NCI-H748 treated with DMSO at 0.1 percent for 48 hours (cell line): ENCODE measurements at places on chromosomes 5 and 9.

DNA sequence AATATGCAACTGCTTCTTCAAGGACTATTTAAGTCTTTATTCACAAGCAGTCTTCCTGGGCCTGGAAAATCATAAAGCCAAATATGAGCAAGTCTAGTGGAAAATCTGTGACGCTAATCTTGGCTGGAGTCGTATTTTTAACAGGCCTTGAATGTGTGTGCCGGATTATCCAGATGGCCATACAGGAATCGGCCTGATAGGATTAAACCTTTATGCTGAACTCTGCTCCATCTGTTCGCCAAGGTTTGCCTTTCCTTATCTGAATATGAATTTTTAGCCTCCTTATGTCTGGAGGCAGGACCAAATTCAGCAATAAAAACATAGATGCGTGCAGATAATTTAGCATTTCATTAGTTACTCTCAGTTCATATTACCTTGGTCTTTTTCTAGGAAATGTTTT lies 294.5 kb downstream of the EBF1 start:
- DNase-seq, result no peak

DNA sequence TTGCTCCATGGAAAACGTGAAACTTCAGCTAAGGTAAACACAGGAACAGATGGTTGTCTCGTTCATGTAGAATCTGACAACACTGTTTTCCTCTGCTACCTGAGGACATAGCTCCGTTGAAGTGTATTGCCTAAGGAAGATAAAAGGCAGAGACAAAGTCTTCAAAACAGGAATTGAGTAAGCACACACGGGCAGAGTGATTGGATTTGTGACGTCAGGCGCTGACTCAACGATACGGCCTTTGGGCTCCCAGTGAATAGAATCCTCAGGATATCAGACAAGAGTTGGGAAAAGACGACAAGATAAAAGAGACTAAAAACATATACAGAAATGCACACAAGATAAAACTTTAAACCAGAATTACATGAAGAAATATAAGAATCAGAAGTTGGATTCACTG lies 787.1 kb upstream of the CTNND2 start:
- no peak for DNase-seq

DNA sequence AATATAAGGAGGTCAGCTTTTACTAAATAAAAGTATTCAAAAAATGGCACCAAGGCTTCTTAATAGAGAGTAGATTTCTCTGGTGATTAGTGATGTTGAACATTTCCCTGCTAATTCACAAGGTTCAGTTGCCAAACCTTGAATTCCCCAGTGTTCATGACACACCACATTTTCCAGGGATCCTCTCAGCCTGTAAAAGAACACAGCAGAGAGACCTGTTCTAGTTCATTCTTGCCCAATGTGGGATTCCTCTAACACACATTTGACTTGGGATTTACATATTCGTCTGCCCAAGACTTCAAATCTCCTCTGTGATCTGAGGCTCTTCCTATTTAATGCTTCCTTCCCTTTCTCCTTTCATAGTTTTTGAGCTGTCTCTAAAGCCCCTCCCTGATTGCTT lies 273.2 kb upstream of the CDH9 start:
- DNase-seq, result no peak

- no peak for DNase-seq
Measured at GRCh38 chr5:67483453-67484030, 286.9 kb upstream of the CD180 start.

GRCh38 chr9:86424251-86424891 lies 70.2 kb upstream of the TUT7 start:
- DNase-seq, result no peak

DNA sequence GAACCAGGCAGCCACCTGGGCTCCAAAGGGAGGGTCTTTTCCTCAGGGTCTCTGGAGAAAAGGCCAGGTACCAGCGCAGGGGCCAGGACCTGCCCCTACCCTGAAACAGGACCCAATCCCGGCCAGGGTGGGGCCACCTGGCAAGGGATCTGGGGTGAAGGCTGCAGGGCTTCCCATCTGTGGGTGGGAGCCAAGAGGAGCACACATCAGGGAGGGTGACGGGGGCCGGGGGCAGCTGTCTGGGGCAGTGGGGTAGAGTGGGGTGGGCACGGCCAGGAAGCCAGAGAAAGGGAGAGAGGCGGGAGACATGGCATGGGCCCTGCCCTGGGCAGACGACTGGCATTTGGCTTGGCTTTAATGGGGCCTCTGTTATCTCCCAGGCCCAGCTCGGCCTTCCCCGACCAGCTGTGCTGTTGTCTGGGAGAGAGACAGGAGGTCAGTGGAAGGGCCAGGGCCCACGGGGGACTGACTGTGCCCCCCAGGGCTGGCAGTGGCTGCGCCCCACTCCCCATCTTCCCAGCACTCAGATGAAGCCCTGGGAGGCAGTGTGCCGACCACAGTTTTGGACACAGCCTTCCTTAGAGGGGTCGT lies 57.2 kb upstream of the RNF130 start:
- no peak for DNase-seq

DNA sequence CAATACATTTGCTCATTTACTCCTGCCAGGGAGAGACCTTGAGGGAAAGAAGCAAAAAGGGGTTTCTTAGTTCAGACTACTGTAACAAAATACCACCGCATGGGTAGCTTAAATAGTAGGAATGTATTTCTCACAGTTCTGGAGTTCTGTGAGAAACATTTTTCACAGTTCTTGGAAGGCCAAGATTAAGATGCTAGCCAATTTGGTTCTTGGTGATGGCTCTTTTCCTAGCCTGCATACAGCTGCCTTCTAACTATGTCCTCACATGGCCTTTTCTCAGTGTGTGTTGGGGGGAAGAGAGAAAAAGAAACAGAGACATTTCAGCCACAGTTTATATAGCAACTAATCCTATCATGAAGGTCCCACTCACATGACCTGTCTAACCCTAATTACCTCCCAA lies 1644.7 kb upstream of the C9orf72 start:
- no peak for DNase-seq

DNA sequence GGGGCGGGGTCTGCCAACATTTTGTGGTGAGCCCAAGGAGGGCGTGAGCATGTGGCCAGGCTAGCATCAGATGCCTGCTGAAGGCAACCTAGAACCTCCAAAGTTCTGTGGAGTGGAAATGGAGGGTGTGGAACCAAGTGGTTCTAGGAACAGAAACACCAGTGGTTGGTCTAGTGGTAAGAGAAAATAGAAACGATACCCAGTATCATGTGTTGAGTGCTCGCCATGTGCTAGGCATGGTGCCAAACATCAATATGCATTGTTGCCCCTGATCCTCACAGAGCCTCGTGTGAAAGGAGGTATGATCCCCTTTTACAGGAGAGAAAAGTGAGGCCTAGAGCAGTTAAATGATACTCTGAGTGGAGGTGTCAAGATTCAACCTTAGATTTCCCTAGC lies 31.5 kb upstream of the MVB12B start:
- no peak for DNase-seq

GRCh38 chr9:92506184-92506857 lies 24.0 kb upstream of the ASPN start:
- no peak for DNase-seq

GRCh38 chr9:4171261-4171900 lies 128.5 kb downstream of the GLIS3 start:
- no peak for DNase-seq

- peak; percentile 74 for DNase-seq
Measured at GRCh38 chr9:10366171-10366779, 246.5 kb downstream of the PTPRD start.

DNA sequence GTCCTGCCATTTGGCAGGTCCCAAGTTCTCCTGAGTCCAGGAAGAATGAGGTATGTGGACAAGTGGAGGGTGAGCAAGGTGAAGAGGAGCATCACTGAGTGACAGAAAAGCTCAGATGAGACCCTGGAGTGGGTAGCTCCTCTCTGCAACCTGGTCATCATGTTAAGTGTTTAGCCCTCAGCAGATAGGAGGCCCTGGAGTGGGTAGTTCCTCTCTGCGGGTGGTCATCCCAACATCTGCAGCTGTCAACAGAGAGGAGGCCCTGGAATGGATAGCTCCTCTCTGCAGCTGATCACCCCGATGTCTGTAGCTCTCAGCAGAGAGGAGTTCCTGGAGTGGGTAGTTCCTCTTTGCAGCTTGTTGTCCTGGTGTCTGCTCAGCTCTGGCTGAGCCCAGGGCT lies 48.4 kb downstream of the NDUFAF2 start:
- DNase-seq, result no peak

- DNase-seq, result no peak
Measured at GRCh38 chr5:124650147-124650561, 96.3 kb downstream of the ZNF608 start.

GRCh38 chr9:131238402-131239021 lies 37.8 kb downstream of the FAM78A start:
- DNase-seq, result no peak

DNA sequence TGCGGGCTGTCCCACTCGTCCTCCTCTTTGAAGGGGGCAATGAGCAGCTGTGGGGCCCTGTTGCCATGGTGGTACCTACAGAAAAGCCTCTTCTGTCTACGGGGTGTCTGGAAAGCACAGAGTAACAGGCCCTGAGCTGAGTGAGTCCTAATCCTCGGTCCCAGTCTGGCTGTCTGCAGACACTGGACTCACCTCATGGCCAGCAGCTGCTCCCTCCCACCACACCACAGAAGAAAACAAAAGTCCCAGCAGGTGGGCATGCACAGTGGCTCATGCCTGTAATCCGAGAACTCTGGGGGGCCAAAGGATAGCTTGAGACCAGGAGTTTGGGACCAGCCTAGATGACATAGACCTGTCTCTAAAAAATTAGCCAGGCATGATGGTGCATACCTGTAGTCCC lies 19.9 kb downstream of the P4HA2 start:
- no peak for DNase-seq

DNA sequence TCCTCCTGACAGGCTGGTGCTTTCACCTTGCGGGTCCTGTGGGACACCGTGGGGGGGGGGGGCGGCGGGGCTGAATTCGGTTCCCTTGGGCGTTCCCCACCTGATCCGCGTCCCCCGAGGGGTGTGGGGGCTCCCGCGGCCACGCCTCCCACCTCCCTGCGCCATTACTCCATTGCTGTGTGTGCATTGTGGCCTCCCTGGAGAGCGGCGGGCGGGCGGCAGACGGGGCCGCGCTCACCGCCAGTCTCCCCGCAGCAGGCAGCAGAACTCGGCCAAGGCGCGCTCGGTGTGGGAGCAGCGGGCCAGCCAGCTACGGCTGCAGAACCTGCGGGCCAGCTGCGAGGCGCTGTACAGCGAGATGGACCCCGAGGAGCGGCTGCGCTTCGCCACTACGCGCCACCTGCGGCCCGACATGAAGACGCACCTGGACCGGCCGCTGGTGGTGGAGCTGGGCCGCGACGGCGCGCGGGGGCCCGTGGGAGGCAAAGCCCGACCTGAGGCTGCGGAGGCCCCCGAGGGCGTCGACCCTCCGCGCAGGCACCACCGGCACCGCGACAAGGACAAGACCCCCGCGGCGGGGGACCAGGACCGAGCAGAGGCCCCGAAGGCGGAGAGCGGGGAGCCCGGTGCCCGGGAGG lies 145.3 kb downstream of the CACNA1B start:
- DNase-seq, result no peak

- DNase-seq, result no peak
Measured at GRCh38 chr9:79567671-79568098, 4.1 kb upstream of the TLE4 start.

DNA sequence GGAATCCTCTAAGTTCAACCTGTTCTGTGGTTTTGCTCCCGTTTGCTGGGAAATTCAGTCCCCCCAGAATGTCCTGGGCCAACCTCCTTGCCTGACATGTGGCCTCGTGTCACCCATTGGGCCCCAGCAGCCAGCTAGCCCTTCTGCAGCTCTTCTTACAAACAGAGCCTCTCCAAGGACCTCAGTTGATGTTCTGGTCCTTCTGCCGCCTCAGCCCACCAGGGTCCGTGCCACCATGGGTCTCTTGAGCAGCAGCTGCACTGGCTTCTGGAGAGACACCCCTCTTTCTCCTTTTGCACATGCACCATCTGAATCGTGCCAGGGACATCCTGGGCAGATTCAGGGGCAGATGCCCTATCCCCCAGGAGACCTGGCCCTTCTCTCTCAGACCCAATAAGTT lies 85.0 kb downstream of the LMX1B start:
- DNase-seq, result no peak

- DNase-seq, result no peak
Measured at GRCh38 chr5:171673328-171673727, 112.3 kb upstream of the SMIM23 start.

DNA sequence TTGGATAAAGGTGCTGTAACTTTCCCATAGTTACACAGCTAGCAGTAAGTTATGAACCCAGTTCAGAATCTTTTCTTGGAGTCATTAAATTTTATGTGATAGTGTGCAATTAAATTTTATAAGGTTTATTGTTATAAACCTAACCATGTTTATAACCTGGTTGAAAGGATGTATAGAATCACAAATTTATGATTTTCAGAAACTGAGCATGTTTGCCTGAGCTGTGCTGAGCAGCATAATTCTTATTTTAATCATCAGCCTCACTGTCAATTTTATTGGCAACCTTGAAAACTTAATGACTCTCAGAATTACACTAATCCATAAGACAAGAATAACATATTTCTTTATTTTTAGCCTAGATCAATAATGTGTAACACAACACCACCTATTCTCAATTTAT lies 46.9 kb downstream of the ADAMTS19 start:
- no peak for DNase-seq

DNA sequence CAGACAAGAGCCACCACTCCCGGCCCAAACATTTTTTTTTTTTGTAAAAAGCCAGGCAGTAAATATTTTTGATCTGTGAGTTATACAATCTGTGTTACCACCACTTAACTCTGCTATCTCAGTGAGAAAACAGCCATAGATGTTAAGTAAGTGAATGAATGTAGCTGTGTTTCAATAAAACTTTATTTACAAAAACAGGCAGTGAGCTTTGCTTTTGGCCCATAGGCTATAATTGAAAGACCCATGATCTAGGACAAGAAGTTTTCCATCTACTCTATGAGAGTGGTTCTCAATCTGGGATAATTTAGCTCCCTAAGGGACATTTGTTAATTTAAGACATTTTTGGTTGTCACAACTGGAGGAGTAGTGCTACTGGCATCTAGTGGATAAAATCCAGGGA lies 91.0 kb downstream of the TMC1 start:
- no peak for DNase-seq

DNA sequence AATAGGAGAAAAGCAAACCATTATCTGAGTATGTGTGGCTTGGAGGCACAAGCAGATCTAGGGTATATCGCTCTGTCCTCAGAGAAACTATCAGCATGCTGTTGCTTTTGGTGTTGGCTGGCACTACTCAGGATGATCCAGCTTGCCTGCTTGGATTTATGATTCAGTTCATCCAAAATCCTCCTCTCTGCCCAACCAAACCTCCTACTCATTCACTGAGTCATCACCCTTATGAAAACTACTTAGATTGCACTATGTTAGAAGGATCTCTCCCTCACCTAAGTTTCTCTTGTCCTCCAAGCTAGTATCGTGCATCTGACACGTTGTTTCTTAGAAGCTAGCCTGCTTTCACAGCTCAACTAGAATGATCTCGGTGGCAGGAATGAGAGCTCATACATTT lies 14.2 kb upstream of the ZBED3 start:
- no peak for DNase-seq

- no peak for DNase-seq
Measured at GRCh38 chr5:17252543-17252942, 35.1 kb downstream of the BASP1 start.
